Stimulated activated naive CD4-positive, alpha-beta T cell (primary cell): ENCODE measurements at places on chromosomes 1 and 21.

DNA sequence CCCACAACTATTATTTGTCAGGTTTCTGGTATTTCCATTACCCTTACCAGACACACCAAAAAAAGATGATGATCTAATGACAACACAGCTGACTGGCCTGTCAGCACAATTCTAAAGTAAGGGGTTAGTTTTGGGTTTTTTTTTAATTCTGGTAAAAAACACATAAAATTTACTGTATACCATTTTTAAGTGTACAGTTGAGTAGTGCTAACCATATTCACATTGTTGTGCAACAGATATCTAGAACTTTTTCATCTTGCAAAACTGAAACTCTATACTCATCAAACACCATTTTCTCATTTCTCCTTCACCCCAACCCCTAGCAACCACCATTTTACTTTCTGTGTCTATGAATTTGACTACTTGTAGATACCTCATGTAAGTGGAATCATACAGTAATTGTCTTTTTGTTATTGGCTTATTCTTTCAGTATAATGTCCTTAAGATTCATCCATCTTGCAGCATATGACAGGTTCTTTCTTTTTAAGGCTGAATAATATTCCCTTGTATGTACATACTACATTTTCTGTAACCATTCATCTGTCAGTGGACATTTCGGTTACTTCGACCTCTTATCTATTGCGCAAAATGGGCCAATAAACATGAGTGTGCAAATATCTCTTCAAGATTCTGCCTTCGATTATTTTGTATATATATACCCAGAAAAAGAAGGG is 29.8 kb downstream of the ARNT start:
- no peak for DNase-seq

GRCh38 chr1:43834280-43835081 is 99.1 kb upstream of the ARTN start:
- no peak for DNase-seq

DNA sequence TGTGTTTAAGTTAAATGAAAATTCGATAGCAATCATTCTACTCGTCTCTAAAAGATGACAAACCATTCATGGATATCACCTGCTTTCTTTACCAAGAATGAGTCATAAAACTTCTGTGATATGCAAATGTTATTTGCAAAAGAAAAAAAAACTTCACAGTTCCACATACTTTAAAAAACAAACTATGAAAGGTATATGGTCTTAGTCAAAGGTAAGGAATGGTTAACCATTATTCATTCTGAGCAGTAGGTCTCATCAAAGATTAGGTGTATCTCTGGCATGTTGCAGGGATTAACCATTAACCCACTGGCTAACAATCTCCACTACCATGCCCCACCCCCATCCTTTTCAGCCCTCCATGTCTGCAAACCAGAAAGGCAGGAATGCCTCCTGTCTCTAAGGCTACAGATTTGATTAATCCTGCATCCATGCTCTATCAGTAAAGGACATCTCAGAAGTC is 44.4 kb downstream of the PTPN14 start:
- DNase-seq, result no peak

- DNase-seq, result no peak
Observed at GRCh38 chr1:29077155-29077554, 46.5 kb downstream of the TMEM200B start.

- peak; percentile 75 for DNase-seq
Observed at GRCh38 chr1:202160377-202160940, at the start of gene PTPN7. Gene PTPN7 (minus strand): TSS chr1:202160602. CDS start chr1:202159402, 1,200 bp downstream.

DNA sequence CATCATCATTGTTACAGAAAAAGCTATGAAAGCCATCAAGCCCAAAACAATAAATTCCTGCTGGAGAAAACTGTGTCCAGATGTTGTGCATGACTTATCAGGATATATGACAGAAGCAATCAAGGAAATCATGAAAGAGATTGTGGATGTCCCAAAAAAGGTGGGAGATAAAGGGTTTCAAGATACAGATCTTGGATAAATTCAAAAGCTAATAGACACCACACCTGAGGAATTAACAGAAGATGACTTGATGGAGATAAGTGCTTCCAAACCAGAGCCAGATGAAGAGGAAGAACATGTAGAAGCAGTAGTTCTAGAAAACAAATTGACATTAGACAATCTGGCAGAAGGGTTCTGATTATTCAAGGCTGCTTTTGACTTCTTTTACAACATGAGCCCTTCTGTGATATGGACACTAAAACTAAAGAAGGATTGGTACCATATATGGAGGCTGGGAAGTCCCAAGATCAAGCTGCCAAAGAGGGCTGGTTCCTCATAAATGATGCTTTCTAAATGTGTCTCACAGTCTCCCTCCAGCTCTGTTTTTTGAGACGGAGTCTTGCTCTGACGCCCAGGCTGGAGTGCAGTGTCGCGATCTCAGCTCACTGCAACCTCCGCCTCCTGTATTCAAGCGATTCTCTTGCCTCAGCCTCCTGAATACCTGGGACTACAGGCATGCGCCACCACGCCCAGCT is 32.1 kb upstream of the LRIG2 start:
- no peak for DNase-seq

GRCh38 chr1:203663294-203663693 is 36.7 kb downstream of the ATP2B4 start:
- no peak for DNase-seq

DNA sequence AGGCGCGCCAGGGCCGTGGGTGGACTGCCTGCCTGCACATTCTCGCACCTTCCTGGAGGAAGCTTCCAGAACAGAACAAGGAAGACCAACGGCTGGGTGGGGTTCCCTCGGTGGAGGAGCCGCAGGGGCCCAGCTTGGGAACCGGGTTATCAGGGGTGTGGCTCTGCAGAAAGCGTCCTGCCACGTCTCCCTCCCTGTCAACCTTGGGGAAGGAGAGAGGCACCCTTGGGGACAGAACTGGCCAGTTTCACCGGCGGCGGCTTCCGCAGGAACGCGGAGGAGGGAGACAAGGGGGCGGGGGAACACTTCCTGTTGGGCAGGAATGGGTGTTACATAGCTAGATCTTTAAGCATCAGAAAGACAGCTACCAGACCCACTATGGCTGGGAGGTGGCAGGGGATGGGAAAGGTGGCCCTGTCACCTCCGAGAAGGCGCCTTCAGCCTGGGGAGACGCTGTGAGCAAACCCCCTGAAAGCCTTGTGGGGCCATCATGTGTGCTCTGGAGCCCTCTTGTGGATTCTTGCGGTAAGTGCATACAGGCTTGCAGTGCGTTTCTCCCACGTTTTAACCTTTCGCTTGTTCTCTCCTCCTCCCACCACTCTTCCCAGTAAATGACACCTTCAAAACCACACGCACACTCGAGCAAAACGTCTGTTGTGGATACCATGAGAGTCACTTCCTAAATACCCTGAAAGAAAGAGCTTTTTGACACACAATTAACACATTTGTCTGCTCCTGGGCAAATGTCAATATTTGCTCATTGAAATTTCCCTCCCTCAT is 3.8 kb upstream of the PLEKHA6 start:
- peak; percentile 58 for DNase-seq
